ENCODE measurements at places on chromosomes 12 and 14.

DNA sequence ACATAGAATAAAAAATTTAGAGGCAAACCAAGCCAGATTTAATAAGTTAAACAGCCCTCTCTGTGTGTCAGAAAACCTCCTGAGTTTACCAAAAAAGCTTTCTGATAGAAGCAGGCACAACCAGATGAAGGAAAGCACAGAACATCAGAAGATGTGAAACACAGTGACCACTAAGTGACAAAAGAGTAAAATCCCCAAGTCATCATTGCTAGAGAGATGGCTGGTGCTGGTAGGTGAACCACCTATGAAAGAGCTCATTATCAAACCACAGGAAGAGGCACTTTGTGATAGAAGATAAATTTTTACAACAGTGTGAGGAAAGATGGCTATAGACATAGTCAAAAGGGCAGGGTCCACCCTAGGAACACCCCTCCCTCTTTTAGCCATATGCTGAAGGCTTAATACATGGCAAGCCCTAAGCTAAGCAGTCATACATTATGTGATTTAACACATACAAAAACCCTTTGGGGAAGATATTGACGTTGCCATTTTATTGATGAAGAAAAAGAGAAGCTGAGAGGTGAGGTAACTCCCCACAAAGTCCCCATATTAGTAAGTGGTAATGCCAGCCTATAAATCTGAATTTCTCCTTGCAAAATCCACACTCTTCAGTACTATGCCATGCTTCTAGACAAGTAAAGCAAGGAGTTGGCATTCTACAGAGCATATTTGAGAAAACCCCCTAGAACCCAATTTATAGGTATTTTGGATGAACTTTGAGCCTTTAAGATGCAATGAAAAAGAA lies 449.9 kb downstream of the LRIG3 start:
- no peak for DNase-seq

DNA sequence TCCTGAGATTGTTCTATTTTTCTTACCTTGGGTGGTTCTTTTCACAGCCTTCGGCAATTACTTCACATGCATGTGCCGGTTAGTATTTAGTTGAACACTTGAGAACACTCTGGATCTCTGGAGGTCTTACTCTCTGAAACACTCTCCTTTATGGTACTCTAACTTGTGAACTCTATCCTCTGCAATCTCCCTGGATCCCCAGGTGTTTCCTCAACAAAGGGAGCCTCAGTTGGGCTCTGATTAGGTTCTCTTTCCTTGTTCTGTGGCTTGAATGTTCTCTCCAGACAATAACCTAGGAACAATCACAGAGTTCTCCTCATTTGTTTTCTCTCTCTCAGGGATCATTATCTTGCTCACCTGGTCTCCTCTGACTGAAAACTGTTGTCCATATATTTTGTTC lies 40.5 kb upstream of the ABCD2 start:
- DNase-seq, result no peak

- DNase-seq, result peak; percentile 74
Measured at GRCh38 chr14:59208224-59208814, 19.9 kb downstream of the DAAM1 start.

- peak; percentile 26 for DNase-seq
Measured at GRCh38 chr14:68585690-68586089, 207.2 kb downstream of the ZFP36L1 start.

- peak; percentile 53 for DNase-seq
Measured at GRCh38 chr12:109710747-109711595, 2.7 kb upstream of the FAM222A start.

DNA sequence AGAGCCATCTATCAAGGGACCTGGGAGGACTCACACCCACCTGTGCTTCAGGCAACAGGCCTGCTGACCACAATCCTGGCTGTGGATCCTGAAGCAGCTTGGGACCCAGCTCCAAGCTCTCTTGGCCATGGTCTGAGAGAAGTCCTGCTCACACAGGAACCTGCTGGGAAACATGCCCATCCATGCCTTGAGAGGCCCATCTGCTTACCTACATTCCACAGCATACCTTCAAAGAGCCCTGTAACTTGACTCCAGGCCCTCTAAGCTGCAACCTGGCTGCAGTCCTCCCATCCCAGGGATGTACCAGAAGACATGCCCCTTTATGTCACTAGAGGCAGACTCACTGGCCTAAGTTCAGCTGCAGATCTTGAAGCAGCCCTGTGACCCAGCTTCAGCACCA lies 61.7 kb upstream of the AMIGO2 start:
- DNase-seq, result no peak

DNA sequence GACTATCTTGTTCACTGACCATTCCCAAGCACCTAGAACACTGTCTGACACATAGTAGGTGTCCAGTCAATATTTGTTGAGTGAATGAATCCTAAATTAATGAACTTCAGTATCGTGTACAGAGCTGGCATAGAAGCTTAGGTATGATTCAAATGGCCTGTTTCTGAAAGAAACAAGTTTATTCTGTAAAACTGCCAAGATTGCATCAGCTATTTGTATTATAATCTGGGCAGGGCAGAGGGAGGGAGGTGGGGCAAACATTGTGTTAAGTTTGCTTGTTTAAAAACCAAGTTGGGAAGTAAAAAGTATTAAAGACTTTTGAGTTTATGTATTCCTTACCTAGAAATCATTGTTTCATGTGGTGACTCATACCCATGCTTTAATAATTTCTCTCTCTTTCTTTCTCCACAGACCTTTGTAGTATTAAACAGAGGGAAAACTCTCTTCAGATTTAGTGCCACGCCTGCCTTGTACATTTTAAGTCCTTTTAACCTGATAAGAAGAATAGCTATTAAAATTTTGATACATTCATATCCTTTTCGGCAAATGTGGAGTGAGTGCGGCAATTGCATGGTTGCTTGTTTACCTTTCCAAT lies 92.8 kb downstream of the SCN8A start:
- DNase-seq, result peak; percentile 25

- DNase-seq, result no peak
Measured at GRCh38 chr12:10031321-10031720, 839 bp downstream of the CLEC9A start.

- no peak for DNase-seq
Measured at GRCh38 chr12:130124605-130125244, 37.5 kb upstream of the FZD10 start.

- no peak for DNase-seq
Measured at GRCh38 chr12:39931231-39931630, 174.7 kb downstream of the SLC2A13 start.

- no peak for DNase-seq
Measured at GRCh38 chr12:106436164-106436563, 78.6 kb downstream of the POLR3B start.

DNA sequence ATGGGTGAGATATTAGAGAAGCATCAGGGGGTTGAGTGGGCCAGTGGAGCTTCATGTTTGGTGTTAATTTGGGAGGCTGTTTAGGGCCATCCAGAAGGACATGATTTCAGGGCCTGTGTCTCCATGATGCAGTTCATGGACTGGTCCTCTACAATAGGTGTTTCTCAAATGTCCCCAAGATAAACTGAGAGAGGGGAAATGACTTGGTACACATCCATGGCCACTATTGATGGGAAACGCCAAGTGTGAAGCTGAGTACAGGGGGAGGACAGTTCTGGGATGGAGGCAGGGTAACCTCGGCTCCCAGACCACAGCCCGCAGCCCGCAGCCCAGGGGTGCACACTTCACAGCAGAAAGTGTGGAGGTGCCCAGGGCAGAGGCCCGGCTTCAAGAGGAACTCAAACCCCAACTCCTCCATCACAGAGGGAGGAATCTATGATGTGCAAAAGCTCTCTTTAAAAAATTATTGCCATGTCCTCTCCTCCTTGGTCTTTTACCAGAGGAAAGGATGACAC lies 33.3 kb downstream of the CACNA2D4 start:
- peak; percentile 1 for DNase-seq

- no peak for DNase-seq
Measured at GRCh38 chr14:44449680-44450079, 57.4 kb downstream of the FSCB start.

- DNase-seq, result no peak
Measured at GRCh38 chr14:96567289-96567899, 65.2 kb downstream of the PAPOLA start.

GRCh38 chr14:104794099-104794498 lies 1.4 kb downstream of the AKT1 start:
- peak; percentile 79 for DNase-seq

GRCh38 chr14:23119363-23120327 lies 590 bp upstream of the CEBPE start:
- DNase-seq, result no peak

Data from AG08396 (cell line).